ENCODE measurements at places on chromosomes 3 and 15. TPM values are rescaled to one million over a fixed set of nuclear protein-coding genes. Genes with fewer than 3 reads are reported as not detected.

FYCO1 gene
- 15.2 TPM for total RNA-seq

RASGRF1 gene
- 4.5 TPM for total RNA-seq

DNA sequence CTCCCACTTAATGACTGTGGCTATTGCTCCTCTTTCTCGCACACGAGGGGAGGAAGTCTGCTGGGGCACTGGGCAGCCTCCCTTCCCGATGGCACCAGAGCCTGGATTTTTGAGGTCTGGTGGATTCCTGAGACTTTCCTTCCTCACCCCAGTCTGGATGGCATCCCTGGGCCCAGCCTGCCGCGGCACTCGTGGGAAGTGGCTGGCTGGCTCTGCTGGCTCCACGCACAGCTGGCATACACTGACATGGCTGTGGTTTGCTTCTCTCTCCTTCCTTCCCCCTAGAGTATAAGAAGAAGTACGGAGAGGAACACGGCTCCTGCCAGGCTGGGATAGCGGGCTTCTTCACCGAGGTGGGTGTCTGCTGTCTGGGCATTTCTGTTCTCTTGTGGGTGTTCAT is 319.8 kb upstream of the LRRFIP2 start:
- DNase-seq, result no peak

DNA sequence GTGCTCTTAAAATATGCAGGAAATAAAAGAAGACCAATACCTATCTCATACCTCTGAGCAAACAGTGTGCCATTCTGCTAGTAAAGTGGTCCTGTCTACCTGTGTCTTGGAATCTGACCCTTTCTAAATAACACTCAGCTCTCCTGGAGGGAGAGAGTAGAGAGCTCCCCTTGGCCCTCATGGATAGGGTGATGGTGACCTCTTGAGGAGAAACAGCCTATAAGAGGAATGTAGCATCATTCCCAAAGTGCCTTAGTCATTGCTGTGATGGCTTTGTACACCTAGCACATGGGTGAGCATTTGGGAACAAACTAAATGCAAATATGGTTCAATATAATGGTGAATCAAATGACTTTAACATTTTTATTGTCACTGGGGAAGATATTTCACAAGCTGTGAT is 10.0 kb downstream of the SNTN start:
- DNase-seq, result no peak

DNA sequence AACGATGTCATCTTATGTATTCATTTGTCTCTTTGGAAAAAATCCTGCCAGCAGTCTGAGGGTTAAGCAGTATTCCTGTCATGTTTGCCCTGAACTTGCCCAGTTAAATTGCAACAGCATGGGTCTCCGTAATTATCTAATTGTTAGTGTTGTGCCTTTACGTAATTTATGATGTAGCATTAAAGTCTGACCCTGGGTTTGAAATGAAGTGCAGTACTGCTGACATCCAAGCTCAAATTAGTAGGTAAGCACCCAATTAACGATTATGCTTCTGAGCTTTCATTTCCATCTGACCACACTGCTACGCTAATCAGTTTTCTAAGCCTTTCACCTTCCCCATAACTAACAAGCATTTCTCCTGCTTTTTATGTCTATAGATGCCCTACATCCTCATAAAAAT is 241.8 kb downstream of the ARRDC4 start:
- DNase-seq, result no peak
